ENCODE measurements at places on chromosomes 3 and 15.

DNA sequence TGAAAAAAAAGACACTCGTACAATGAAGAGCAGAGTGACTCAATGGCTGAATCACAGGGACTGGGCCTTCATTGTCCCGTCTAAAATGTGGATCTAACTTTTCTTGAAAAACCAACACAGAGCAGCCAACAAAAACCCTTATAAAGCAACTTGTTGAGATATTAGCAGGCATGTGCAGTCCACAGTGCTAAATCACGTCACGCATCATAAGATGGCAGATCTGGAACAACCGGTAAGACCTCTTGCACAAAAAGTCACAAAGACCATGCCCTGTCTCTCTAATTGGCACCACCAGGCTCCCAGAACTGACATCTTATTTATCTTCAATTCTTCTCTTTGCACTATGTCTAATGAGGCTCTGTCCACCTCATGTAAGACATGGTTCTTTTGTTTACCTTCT, 177.0 kb downstream of the MAGI1 start:
- DNase-seq = no peak

GRCh38 chr3:142645236-142645793, 49.1 kb downstream of the PLS1 start:
- DNase-seq = no peak

- DNase-seq = no peak
Measured at GRCh38 chr3:131896285-131896684, 138.5 kb downstream of the CPNE4 start.

- DNase-seq = no peak
Measured at GRCh38 chr15:21261396-21261964, 178.8 kb downstream of the POTEB3 start.

DNA sequence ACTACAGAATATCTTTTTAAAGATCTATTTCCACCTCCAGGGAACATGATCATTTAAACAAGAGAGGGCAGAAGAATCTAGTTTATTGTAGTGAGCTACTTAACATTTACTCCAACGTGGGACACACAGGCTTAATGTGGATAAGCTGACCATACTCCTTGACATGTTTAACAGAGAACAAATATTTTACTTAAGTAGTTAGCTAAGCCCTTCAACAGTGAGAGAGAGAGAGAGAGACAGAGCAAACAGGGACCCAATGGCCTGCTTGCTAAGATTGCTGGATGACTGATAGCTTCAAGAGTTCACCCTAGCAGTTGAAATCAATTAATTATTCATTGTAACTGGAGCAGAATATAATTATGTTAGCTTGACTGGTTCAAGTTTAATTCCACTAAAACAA, 158.6 kb downstream of the ADAM10 start:
- DNase-seq = no peak

DNA sequence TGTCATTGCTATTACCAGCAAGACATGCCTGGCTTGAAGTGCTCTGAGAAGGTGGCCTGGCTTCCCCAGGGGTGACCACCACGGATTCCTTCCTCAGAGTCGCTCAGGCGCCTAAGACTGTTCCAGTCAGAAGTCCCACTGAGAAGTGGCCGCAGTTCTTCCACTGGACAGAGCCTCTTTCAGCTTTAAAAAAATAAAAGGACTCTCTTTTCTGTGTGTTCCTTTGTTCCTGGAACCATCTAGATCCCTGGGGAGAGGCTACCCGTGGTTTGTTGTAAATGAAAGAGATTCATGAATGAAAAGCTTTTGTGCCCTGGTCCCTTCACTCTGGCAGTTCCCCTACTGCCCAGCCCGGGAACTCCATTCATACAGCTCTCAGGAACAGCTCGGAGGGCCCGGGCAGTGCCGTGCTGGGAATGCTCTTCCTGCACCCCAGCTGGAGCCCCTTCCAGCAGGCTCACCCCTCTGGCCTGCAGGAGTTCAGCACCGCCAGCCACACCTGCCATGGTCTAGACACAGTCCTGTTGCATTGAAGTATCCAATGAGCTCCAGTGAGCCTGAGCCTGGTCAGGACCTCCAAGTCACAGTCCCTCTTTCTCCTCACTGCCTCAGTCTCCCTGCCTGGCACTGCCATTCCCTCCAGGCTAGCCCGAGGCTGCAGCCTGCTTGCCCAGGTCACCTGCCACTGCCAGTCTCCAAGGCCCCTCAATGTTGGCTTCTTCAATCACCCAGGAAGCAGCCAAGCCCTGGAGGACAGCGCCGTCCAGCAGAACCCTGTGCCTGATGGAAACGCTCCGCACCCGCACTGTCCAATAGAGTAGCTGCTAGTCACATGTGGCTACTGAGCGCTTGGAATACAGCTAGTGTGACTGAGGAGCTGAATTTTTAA, 75.4 kb downstream of the XXYLT1 start:
- no peak for DNase-seq

DNA sequence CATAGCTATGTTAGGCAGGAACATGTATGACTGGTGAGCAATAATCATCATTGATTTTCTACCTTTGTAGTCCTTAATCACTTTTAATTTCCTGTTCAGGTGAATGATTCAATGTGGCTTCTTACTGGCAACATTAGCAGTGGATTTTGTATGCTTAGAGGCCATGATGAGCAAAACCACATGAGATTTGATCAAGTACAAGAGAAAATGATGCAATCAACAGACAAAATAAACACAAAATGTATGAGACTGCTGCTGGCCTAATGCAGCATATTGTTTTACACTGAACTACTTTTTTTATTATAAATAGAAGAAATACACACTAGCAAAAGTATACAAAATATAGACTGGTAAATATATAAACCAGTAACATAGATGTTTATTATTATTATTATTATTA, 47.5 kb upstream of the SI start:
- no peak for DNase-seq

- DNase-seq = no peak
Measured at GRCh38 chr15:96882121-96882772, 551.7 kb downstream of the NR2F2 start.

- DNase-seq = no peak
Measured at GRCh38 chr15:71788646-71789579, 21.4 kb upstream of the NR2E3 start.

GRCh38 chr15:31403096-31403495, 76.5 kb downstream of the KLF13 start:
- DNase-seq = no peak

DNA sequence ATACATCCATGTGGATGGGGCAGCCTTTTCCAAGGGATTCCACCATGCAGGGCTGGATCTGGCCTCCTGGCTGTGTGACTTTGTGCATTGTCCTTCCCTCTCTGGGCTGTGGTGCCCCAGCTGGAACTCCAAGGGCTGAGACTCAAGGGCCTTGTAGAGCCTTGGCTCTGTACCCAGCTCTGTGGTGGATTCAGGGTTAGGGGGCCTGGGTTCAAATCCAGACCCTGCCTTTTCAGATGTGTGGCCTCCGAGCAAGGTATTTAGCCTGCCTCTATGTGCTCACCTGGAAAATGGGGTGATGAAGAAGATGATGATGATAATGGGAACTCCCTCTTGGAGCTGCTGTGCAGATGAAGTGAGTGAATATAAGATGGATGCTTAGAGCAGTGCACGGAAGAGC, 161.9 kb downstream of the WNT7A start:
- no peak for DNase-seq

DNA sequence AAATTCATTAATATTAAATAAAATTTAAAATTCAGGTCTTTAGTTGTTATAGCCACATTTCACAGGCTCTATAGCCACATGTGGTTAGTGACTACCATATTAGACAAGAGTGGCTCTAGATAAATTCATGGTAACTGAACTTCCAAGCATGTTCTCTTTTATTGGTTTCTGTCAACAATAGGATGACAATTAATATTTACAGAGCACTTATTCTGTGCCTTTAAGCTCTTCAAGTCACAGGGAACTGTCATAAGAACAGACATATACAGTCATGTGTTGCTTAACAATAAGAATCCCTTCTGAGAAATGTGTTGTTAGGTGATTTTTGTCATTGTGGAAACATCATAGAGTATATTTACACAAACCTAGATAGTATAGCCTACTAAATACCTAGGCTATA, 38.8 kb upstream of the SLC25A36 start:
- DNase-seq = no peak

GRCh38 chr3:180176059-180176458, 139.3 kb upstream of the PEX5L start:
- no peak for DNase-seq

DNA sequence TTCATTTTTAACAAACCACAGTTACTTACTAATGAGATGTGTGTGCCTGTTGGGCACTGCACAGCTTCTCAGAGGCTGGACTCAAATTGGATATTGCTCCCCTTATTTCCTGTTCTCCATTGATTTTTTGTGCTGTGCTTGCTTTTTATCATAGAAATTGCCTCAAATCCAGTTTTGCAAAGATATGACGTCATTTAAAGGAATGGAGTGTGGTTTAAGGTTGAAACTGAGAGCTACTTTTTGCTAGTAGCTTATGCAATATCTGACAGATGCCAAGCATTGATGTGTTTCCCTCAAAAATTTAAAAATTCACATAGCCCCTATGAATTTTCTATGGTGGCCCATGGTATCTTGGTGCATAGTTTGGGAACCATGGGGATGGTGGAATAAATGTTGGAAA, 67.7 kb upstream of the ROPN1 start:
- no peak for DNase-seq

DNA sequence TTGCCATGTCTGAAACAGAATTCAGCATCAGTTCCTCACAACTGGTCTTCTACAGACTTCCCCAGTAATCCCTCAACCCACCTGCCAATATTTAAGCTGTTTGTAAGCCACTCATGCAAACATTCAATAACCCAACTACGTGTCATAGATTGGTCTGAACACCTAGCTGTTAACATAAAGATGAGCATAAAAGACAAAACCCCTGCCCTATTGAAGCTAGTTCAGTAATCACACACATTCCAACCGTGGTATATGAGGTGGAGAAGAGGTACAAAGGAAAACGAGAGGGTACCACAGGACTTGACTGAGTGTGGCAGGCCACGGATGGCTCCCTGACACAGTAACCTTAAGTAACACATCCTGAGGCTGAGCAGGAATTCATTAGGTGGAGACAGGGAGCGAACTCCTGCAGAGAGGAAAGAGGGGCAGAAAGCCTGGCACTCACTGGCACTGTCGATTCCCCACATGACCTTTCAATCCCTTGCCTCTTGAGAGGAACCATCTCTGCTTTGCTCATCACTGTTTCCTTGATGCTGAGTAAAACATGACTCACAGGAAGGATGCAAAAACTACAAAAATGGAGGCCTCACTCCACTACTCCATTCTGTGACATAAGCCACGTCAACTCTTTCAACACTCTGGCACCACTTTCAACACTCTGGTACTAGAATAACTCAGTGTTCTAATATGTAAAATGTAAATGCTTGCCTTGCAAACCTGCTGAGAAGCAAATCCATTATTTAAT, 31.3 kb downstream of the RPN1 start:
- no peak for DNase-seq

DNA sequence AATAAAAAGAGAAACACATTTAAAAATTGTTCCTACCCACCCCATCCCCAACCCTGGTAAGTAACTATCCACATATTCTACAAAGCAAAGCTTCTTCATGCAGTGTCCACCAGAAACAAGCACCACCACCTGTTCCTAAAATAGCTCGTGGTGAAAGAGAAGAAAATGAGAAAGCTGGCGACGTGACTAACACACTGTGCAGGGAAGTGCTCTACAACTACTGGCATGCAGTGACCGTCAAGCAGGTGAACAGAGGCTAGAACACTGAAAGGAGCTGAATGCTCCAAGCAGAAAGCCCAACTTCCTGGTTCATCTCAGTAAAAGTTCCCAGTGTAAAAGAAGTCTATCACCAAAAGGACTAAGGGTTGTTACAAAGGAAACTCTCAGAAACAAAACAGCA, 80.7 kb downstream of the NR2E3 start:
- no peak for DNase-seq

DNA sequence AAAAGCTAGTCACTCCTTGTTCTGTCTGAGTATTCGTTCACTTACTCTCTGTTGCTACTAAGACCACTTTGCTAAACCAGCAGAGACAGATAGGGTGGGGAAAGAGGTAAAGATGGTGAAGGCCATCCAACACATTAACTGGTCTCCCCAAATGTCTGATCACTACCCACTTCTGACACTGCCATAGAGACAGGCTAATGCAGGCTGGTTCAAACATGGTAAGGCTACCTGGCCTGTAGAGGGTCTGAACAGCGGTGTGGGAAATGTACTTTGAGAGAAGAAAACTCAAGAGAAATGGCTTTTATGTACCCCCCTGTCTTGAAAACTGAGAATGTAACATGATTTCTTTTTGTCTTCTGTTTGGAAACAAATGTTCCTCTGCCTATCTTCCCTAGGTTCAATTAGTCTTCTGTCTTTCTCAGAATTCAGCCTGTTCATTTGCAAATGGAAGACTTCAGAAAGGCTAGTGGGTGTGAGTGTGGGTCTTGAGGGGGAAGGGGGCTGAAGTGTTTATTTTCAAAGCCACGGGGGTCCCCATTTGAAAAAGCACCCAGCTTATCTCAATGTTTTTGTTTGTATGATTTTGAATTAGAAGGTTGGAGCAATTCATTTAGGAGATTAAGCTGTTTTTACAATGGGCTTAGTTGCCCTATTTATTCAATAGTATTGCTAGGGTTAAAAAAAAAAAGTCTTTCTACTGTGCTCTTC, 15.8 kb downstream of the ALDH1A2 start:
- DNase-seq = no peak

DNA sequence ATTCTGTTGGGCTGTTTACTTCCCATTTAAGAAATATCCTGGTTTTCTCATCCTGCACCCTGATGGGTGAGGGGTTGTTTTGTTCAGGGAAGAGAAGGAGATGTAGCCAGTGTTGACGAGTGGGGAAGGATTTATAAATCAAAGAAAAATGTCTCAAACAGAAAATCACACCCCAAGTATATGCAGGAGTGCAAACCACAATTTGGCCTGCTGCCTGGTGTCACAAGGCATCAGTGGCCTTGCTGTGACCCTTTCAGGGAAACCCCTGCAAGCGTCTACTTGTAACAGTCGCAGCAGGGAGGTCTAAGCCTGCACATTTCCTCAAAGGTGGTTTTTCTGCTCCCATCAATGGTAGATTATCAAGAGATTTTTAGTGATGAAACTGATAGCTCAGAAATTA, 132.6 kb upstream of the LRRN1 start:
- no peak for DNase-seq

- DNase-seq = no peak
Measured at GRCh38 chr3:57019057-57019456, 41.4 kb upstream of the SPATA12 start.
